Activated CD4-positive, alpha-beta T cell treated with anti-CD3 and anti-CD28 coated beads for 36 hours (primary cell): ENCODE measurements at places on chromosomes 3 and 15.

DNA sequence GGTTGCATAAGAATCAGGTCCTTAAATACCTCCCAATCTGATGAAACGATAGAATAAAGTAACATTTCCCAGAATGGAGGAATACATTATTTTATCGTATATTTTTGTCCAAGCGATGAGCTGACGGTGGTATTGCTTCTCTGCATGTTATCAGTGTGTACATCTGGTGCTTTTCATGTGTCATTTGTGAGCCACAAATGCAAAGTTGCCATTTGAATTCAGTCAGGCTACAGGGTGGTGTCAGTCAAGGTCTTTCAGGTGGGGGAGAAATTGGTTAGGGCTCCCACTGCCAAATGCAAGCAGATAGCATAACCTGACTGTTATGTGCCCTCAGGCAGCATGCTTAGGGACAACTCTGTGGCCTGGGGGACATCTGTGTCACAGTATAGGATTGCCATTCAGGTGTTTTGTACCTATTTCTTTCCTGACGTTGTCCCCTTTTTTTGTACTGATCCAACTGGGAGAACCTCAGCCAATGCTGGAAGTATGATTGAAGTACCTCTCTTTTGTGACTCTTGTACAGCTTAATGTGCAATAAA, 26.5 kb upstream of the TIMP4 start:
- DNase-seq, result no peak

GRCh38 chr3:147941969-147942368, 532.8 kb downstream of the ZIC1 start:
- DNase-seq, result no peak

DNA sequence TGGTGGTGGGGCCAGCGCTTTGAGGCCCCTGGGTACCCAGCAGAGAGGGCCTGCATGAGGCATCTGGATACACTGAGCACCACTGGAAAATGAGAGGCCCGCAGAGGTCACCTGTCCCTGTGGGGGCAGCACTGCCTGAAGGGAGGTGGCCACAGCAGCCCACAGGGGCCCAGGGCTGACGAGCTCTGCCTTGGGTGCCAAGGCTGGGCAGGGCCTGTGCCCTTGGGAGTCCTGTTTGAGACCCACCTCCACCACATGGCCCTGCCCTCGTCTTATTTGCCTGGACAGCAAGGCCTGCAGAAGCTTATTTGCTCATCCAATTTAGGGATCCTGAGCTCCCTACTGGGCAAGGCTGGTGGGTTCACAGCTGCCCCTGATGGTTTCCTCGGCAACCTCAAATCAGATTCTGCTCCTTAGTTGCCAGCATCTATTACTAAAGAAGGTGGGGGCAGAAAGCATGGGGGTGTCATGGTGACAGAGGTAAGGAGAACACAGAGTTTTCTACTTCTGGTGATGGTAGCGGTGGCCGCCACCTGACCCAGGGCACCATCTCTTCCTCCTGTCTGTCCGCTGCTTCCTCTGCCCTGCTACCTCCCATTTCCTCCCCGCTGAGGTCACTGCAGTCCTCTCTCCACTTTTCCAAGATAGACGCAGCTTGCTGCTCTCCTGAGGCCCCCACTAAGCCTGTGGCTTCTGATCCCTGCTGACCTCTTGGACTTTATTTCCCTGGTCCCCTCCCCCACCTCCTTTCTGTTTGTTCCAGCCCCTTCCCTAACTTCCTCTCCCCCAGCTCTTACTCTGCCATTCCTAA, 62.9 kb downstream of the HMCES start:
- no peak for DNase-seq

DNA sequence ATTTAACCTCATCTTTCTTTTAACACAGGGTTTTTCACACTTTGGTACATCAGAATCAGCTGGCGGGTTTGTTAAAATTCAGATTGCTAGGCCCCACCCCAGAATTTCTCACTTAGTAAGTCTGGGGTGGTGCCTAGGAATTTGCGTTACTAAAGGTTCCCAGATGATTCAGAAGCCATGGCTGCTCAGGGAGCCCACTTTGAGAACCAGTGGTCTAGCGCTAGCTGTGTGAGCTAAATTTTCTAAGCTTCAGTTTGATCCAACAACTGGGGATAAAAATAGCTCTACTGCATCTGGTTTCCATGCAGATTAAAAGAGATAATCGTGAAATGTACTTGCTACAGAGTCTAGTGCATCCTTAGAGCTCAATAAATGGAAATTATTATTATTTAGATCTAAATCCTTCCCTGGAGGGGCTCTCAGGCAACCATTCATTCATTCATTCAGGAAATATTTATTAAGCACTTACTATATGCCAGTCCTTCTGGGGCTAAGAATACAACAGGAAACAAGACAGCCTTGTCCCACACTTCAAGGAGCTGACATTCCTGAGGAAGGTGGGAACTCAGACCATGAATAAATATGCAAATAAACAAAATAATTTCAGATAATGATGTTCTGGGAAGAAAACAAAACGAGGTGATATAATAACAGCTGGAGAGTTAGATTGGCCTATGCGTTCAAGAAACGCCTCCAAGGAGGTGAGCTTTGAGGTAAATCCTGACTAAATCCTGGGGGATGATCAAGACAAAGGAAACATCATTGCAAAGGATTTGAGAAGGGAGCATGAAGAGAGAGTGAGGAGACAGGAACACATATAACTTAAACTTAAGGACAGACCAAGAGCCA, 3.9 kb upstream of the CIDEC start:
- no peak for DNase-seq

- DNase-seq, result no peak
Observed at GRCh38 chr3:67774676-67775075, 120.3 kb upstream of the SUCLG2 start.

GRCh38 chr3:10389995-10390394, 69.1 kb upstream of the SEC13 start:
- no peak for DNase-seq

GRCh38 chr15:46307746-46308145, 672.9 kb downstream of the SQOR start:
- DNase-seq, result no peak

- DNase-seq, result peak; percentile 60
Observed at GRCh38 chr3:57164217-57164656, 916 bp downstream of the IL17RD start.

GRCh38 chr3:65988411-65989180, 50.1 kb downstream of the MAGI1 start:
- no peak for DNase-seq

- DNase-seq, result no peak
Observed at GRCh38 chr3:172192830-172193415, 153.5 kb downstream of the FNDC3B start.

- peak; percentile 57 for DNase-seq
Observed at GRCh38 chr3:18443665-18444594, 18.8 kb upstream of the SATB1 start.

DNA sequence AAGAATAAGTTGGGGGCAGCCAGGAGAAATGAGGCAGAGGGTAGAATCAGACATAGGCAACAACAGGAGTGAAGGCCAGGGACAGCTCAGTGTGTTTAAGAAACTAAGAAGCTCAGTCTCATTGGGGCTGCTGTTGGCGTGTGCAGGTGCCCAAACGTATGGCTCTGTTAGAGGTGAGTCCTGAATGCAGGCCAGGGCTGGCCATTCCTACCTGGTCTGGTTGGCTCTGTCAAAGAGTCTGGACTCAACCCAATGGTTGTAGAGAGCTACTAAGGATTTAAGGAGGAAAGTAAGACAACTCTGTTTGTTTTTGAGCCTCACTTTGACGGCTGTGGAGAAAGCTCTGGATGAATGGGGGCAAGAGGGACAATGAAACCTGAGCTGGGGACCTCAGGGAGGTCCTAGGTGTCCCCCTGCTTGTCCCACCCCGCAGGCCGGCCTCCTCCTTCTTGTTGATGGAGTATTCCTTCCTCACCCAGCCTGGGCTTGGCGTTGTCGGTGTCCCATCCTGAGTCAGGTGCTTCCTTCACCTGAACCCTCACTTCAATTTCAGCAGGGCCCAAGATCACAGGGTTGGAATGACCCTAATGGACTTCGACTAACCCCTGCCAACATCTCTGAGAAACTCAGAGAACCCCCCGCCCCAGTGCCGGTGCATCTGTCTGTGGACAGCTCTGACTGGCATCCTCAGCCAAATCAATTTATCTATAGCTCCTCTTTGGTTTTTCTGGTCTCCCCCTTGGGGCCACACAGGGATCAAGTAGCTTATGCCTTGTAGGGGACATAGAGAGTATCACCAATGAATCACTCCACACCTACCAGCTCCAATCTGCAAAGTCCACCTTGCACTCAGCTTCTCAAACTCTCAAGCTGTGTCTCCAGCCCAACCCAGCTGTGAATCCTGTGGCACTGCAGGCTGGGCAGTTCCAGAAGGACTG, 8.3 kb downstream of the ITGA11 start:
- no peak for DNase-seq

GRCh38 chr3:42874749-42875148, 930 bp downstream of the CYP8B1 start:
- no peak for DNase-seq

GRCh38 chr3:108271626-108272025, 24.7 kb upstream of the HHLA2 start:
- no peak for DNase-seq

GRCh38 chr15:54540721-54541120, 562.5 kb downstream of the UNC13C start:
- no peak for DNase-seq
